Esophagus muscularis mucosa (tissue), 4 donors: ENCODE measurements at places on chromosomes 6 and 20.

DNA sequence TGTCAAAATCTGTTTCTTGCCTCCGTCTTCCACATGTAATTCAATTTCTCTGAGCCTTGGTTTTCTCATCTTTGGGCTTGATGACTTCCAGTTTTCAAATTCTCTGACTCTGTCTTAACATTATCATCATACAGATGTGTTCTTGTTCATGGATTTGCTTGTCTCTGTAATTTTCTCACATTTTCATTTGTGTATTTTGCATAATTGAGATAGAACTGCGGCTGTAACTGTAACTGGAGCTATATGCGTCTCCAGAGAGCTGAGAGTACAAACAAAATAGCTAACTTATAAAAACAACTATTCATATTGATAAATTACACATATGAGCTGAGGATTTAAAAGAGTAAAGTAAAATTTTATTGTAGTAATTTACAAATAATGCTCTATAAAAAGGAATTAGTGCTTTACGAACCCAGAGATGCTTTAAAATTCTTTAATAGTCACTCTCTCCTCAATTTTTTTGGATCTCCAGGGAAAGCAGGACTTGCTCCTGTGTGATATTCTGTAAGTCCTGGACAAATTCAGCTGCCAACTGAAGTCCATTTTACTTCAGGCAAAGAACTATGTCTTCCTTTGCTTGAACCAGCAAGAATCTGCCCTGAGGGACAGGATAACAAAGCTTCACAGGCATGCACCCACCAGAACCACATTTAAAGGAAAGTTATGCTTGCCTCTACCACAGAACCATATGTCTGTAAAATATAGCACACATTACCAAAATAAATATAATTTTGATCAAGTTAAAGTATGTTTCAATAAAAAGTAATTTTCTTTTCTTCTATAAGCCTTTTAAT, 288.3 kb downstream of the KHDC1L start:
- no peak for DNase-seq

GRCh38 chr6:123655521-123656306, 19.0 kb upstream of the TRDN start:
- no peak for DNase-seq

- DNase-seq = no peak
Measured at GRCh38 chr6:94074764-94075163, 655.4 kb upstream of the EPHA7 start.

GRCh38 chr6:41723530-41724227, 11.7 kb downstream of the TFEB start:
- DNase-seq = no peak
